Stimulated activated naive CD4-positive, alpha-beta T cell treated with Interleukin-2 at 50 U/mL for 16 hours (primary cell): ENCODE measurements at places on chromosomes 7 and 10.

GRCh38 chr7:131090886-131091692 is 236.6 kb upstream of the MKLN1 start:
- DNase-seq: no peak

DNA sequence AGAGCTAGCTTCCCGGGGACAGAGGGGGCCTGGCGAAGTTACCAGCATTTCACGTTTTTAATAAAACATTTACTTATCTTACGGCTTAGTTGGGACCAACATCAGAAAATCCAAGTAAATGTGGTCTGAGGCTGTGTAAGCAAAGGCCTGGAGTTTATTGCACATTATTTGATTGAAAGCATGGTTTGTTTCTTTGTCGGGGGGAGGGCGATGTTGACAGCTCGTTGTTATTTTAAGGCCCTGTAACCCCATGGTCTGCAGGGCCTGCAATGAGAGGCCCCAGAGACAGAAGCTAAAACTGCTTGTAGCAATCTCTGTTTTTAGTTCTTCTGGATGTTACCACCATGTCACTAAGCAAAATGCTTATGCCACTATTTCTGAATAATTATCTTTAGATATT is 88.9 kb downstream of the MYOF start:
- no peak for DNase-seq

DNA sequence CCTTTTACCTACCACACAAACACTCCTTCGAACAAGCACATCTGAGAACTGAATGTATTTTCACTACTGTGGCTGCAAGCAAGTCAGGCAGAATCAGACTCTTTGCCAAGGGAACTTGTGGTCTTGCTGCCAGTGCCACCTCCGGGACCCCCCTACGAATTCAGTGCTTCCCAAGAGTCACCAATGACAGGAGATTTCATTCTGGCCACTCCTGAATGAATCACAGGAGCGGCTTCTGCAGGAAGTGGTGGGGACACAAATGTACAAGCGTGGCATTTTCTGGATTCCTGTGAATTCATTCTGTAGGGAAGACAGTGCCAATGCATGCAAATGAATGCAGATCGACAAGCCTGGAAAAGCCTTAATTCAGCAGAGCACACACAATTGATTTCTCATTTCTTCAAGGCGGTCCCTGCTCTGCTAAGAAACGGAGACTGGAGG is 161.2 kb downstream of the CAMK1D start:
- DNase-seq: no peak

DNA sequence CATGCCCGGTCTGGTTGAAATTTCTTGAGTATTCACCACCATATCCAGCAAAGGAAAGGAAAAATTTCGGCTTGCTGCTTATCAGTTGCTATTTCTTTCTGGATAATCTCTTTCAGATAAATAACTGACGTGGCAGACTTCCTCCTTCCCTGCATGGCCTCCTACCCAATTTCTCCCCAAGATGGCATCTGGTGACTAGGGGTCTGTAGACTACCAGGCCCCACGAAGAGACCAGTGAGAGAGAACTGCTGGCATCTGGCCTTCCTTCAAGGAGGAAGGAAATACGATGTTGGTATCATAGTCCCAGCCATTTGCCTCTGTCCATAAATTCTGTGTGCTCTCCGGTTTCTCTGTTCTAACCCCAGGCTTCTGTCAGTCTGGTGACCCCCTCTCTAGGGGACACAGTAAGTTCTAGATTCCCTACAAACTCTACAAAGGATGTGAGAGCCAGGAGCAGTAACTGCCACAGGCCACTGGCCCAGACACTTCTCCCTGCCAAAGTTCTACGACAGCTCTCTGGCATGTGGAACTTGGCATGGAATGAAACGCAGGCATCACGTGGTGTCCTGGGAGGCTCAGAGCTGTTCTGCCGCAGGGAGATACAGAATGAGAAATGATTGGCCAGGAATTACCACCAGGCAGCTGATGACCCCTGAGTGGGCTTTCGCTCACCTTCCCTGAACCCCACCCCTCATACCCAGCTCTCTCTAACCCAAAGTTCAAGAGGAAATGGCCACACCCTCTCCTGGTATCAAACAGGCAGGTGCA is 30.0 kb upstream of the MSRB2 start:
- no peak for DNase-seq

GRCh38 chr7:132232406-132232805 is 343.9 kb downstream of the PLXNA4 start:
- no peak for DNase-seq

DNA sequence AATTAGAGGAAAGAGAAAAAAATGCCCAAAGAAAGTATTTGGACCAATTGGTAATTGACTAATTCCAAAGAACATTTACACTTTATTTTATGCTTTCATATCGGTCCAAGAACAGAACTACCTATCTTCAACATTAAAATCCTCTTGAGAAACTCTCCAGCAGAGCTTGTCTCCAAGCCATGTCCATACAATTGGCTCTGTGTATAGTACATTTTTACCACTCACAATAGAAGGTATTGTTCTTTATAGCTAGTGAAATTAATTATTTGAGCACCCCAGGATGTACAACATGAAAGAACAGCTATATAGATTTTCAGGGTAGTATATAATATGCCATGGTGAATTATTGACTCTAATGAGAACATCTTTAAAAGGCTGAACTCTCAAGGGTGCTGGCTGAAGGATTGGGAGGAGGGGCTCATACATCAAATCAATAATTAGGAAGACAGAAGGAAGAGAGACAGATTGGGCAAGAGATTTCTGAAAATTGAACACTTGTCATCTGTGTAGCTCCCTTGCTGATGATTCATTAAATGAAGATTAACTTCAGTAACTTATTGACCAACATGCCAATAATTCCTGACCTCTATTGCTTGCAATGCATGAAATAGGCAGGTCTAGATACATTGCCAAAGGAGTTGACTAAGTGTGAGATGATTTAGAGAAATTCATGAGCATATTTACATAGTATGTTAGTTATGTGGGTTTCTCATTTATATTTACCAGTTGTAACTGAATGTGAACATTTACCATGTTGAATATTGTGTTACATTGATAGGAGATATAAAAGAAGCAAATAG is 249.7 kb downstream of the MTERF1 start:
- no peak for DNase-seq
